NCI-H510A treated with DMSO at 0.1 percent for 48 hours (cell line): ENCODE measurements at places on chromosomes 1 and 21.

- no peak for DNase-seq
Measured at GRCh38 chr1:161196521-161197451, 2.1 kb downstream of the ADAMTS4 start.

DNA sequence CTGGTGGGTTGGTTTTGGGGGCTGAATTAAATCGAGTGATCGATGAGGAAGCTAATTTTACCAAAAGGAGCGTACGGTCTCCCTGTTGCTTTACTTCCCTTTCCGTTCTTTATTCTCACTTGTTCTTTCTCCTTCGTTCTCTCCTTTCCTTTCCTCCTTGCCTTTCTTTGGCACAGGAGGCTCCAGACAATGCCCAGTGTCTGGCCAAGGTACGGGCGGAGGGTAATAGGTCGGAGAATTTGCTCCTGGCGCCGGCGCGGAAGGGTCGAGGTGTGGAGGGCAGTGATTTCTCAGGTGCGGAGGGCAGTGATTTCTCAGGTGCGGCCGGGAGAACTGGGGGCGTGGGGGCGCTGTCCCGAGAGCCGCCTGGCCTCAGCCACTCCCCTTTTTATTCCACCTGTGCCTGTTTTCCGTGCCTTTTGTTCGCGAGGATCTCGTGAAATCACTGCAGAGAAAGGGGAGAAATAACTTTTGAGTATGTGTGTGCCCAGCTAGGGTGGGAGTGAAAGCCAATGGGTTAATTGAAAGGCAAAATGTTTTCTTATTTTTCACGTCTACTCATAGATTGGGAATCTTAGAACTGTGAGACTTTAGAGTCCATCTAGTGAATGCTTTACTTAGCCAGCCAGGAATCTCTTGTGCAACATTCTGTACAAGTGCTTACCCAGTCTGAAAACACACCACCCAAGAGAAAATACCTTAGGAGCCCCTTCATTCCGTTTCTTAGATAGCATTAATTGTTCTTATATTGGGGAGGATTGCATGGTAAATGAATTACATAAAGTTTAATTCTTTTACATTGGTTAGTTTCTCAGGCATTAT is 1.3 kb downstream of the FNBP1L start:
- DNase-seq, result peak; percentile 88

- DNase-seq, result no peak
Measured at GRCh38 chr1:19333587-19334354, 21.6 kb downstream of the SLC66A1 start.

GRCh38 chr1:111032295-111032897 is 68.7 kb upstream of the LRIF1 start:
- DNase-seq, result peak; percentile 64

DNA sequence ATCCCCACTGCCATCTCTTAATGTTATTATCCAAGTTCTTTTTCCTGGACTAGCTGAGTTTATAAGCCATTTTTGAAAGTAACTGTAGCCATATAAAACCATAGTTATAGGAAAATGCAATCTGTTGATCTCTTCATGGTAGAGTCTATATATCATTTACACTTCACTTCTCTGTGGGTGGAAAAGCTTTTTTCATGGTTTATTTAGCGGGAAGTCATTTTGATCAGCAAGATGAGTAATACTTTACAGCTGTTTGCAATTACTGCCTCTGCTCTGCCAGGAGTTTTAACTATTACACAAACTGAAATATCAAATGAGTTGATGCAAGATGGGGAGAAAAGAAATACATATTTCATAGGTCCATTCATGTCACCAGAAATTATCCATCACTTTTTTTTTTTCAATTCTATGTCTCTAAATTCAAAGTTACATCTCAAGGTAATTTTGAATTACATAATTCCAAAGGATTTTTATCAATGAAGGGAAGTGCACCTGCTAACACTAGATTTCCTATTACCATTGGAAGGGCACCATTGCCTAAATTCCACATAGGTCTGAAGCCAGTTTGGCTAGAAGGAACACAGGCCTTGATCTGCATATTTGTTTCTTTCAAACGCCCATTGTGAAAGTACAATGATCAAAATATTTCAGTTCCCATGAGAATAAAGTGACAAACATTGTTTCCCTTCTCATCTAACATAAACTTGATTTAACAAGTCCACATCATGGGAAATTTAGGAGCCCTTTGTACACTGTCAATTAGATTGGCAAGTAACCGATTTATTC is 296.7 kb downstream of the ZNF326 start:
- DNase-seq, result no peak

DNA sequence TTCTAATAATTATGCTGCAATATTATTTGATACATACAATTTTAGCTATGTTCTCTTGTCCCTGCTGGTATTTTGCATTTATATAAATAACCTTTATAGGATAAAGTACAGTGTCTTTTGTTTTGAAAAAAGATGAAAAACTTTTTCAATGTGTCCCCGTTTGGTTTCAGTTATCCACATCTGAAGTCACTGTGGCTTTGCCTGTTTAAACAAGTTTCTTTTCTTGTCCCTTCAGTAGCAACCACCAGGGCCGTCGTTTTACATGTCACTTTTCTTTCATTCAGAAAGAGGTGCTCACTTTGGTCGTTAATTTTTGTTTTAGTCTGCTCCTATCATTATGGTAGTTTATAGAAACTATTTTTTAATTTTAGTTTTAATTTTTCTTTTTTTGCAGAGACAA is 41.4 kb downstream of the RABGAP1L start:
- DNase-seq, result no peak

GRCh38 chr1:229064320-229065168 is 206.4 kb upstream of the RAB4A start:
- no peak for DNase-seq

- DNase-seq, result no peak
Measured at GRCh38 chr1:147567594-147568381, 26.5 kb downstream of the BCL9 start.

- no peak for DNase-seq
Measured at GRCh38 chr1:112060261-112060660, 70.8 kb upstream of the KCND3 start.

GRCh38 chr1:160398823-160399222 is 1.5 kb upstream of the VANGL2 start:
- no peak for DNase-seq

DNA sequence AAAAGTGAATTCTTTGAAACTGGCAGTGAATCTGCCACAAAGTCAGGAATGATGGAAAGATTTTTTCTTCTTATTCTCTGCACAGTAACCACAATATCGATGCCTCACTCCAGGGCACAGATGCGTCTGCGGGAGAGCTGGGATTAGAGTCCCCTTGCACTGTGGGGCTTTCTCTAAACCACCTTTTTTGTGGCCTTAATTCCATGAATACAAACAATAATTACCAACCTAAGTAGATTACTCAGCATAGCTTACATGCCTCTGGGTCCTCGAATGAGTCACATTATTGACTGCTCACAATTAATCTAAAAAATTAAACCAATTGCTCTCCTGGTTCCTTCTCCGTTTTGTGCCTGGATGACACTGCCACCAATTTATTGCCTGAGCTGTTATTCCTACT is 125.8 kb downstream of the KAZN start:
- DNase-seq, result no peak

GRCh38 chr1:35646043-35646442 is 4.7 kb upstream of the PSMB2 start:
- DNase-seq, result peak; percentile 40

GRCh38 chr1:18927082-18927653 is 24.8 kb upstream of the ALDH4A1 start:
- DNase-seq, result no peak

DNA sequence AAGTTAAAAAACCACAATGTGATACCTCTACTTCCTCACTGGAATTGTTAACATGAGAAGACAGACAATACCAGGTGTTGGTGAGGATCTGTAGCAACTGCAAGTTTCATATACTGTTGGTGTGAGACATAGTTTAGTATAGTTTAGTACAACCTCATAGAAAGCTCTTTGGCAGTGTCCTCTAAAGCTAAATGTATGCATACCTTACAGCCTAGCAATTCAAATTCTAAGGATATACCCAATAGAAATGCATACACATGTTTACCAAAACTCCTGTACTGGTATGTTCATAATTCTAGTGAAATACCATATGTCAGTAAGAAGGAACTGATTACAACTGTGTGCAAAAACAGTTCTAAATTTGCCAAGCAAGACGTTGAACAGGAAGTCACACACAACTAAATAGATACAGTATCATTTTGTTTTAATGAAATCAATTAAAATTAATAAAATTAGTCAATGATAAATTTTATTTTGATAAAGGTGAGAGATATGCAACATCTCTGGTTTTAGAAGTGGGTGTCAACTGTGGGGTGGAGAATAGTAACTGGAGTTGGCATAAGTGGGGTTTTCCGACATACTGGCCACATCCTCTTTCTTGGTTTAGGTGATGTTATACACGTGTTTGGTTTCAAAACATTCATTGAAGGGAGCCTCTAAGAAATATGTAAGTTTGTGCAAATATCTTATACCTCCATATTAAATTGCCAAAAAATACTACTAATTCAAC is 450.7 kb downstream of the PTPRC start:
- no peak for DNase-seq

GRCh38 chr21:39799178-39799577 is 54.2 kb downstream of the IGSF5 start:
- no peak for DNase-seq

DNA sequence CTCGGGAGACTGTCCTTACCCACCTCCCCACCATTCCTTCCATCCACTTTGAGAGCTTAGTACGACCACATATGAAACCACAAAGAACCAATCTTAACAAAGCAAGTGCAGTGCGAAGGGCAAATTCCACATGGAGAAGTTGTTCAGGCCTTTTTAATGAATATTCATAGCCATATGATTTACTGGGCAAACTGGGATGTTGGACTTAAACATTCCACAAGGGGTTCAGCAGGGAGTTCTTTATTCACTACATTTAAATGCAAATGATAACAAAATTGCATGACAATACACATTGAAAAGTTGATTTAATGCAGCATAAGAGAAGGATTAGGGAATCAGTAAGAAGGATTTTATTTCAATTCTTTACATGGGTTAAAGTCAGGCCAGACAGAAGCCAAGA is 14.7 kb downstream of the NMNAT2 start:
- no peak for DNase-seq
